ENCODE measurements at places on chromosomes 6 and 20.

DNA sequence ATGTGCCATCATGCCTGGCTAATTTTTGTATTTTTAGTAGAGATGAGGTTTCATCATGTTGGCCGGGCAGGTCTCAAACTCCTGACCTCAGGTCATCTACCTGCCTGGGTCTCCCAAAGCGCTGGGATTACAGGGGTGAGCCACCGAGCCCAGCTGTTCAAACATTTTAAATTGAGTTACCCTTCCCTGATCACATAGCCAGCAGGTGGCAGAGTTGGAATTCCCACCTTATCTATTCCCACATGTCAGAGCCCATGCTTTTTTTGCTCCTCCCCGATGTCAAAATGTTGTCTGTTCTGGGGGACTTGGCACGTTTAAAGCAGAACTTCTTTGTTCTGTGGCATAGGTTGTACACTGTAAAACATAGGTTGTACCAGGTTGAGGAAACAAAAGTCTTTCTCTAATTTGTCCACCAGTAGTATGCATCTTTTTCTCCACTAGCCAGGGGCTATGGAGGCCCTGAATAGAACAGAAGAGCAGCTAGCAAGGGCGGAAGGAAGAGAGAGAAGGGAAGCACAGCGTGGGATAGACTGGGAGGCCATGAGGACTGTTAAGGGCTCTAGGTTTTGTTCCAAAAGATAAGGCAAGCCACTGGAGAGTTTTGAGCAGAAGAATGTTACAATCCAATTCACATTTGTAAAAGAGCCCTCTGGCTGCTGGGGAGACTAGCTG is 7.3 kb upstream of the LBP start:
- DNase-seq, result no peak

- DNase-seq, result no peak
Measured at GRCh38 chr6:72631480-72631879, 9.6 kb downstream of the KCNQ5 start.

DNA sequence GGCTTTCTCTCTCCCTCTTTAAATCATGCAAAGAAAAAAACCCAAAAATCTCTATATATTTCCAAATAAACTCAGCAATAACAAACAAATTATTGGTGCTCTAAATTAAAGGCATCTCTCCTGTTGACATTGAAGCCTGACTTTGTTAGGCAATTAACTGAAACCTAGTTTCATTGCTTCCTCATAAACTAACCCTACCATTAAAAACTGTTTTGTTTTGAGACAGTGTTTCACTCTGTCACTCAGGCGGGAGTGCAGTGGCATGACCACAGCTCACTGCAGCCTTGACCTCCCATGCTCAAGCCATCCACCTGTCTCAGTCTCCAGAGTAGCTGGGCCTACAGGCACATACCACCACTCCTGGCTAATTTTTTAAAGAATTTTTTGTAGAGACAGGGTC is 34.9 kb downstream of the PIGU start:
- DNase-seq, result no peak

DNA sequence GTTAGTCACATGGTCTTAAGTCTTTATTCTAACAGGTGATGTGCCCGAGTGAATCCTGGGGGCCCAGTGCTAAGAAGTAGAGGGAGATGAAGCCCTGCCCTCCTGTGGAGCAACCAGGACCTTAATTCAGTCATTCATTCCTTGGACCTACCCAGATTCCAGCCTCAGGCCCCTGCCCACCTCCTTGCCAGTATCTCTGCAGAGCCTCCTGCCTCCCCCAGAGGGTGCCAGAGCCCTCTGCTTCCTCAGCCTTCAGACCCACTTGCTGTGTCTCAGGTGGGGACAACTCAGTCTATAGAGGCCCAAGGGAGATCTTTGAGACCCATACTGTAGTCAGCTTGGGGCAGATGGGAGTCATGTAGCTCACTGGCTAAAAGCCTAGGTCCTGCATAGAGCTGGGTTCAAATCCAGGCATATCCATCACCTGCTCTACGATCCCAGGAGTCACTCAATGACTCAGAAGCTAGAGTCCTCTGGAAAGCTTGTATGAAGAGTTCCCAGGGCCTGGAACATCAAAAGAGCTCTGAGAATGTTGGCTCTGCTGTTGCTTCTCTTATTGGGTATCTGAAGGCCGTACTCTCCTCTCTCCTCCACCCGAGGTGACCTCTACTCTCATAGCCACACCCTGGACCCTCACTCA is 3.9 kb upstream of the SIGLEC1 start:
- no peak for DNase-seq

DNA sequence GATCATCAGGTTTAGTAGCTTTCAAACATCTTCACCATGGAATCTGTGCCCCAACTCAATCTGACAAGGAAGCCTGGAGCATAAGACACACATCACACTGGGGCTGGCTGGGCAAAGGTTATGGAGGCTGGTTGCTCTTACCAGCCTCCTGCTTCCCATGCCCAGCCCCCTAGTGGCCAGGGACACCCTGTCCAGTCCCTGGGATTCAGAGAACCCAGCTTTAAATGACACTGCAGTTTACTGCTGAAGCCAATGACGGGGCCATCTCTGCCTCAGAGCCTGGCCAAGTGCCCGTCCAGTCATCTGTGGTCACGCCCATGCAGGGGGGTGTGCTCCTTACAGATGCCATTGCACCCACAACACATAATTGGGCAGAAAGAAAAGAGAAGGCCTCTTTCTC is 272.9 kb downstream of the SMOC2 start:
- DNase-seq, result no peak

DNA sequence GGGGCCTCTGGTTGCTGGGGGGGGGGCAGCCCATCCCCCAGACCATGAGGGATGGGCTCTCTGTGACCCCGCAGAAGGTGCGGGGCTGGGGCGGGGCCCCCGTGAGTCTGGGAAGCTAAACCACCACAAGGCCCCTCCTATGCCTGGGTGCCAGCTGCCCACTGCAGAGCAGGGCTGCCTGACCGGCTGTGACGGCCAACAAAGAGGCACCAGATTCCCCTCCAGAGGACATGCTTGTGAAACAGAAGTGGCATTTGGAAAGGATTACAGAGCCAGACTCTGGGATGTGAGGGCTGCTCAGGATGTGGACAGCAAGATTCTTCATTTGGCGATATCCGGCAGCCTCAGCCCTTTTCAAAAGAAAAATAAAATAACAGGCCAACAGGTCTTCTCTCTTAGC is 16.5 kb upstream of the NTSR1 start:
- no peak for DNase-seq

- peak; percentile 63 for DNase-seq
Measured at GRCh38 chr6:158789115-158789917, 29.9 kb downstream of the EZR start.

GRCh38 chr6:121844898-121845297 is 409.5 kb downstream of the GJA1 start:
- DNase-seq, result no peak

- no peak for DNase-seq
Measured at GRCh38 chr6:4790158-4790899, 14.1 kb downstream of the CDYL start.

GRCh38 chr6:56156643-56157042 is 90.7 kb downstream of the COL21A1 start:
- no peak for DNase-seq

Measured in effector memory CD8-positive, alpha-beta T cell (primary cell).